ENCODE measurements at places on chromosomes 1 and 21.

- no peak for DNase-seq
Measured at GRCh38 chr1:43071241-43071640, 100.8 kb downstream of the EBNA1BP2 start.

GRCh38 chr21:45820171-45821091 is 161.1 kb upstream of the COL6A1 start:
- DNase-seq, result peak; percentile 84

DNA sequence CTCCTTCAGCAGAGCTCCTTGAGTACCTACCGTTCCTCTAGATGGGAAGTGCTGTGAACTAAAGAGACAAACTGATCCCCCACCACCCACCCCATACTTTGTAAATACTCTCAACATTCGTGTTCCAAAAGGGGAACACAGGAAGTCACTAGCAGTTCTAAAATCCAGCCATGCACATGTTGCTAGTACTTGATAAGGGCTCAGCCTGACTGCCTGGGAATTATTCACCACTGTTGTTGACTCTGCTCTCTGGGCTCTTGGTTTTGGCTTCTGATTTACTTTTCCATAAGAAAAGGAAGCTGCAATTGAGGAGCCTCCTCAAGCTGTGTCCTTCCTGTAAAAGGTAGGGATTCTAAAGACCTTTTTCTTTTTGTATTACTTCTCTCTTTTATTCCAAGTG is 67.5 kb downstream of the IVNS1ABP start:
- DNase-seq, result no peak

DNA sequence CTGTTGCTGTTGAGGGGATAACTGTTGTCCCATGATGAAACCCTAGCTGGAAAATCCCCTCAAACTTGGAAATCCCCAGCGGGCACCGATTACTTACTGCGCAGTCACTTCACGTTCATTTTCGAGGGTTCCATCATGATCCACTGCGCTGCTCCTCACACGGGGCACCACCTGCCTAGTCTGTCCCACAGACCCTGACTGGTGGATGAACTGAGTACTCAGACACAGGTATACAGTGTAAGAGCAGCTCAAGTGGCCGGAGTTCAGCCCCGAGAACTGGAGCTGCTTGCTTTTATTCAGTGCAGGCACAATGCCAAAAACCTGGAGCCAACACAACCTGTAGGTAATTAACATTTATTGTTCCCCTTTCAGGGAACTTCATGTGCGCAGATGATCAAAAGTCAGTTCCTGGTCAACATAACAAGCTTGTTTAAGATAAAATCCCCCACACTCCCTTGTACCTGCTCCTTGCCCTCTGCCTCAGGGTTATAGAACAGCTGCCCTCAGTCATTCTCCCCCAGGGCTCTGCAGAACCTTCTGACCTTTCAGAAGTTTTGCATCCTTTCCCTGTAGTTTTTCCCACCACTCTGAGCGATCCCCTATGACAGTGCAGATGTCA is 46.5 kb upstream of the PRELP start:
- no peak for DNase-seq

DNA sequence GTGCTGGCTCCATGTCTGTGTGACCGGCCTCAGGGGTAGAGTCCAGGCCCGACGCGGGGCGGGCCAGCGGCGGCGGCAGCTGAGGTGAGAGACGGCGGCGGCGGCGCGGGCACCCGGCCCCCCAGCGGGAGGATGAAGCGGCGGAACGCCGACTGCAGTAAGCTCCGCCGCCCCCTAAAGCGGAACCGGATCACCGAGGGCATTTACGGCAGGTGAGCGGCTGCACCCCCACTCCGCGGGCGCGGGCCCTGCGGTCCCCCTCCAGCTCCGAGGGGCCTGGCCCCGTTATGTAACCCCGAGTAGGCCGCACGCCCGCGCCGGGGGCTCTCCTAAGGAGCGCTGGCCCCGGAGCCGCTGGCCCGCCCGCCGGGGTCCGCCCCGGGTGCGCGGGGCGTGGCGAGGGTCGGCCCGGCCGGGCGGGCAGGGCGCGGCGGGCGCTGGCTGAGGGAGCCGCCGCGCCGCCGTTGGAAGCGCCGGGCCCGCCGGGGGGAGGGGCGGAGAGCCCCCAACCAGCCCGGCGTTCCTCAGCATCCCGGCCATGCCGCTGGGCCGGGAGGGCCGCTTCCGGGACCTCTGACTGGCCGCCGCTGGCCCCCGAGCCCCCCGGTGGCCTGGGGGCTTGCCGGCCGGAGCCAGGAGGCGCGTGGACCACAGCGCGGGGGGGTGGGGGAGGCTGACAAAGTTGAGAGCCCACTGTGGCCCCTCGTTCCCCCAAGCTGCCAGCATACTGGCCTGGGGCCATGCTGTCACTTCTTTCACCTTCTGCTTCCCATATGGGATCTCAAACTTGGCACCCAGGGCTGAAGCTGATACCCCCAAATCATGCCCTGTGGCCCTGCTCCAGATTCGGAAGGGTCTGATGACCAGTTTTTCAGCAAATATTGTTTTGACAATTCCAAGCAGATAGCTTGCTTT is 527 bp downstream of the MACO1 start:
- peak; percentile 28 for DNase-seq

Measured in left hindlimb (tissue), 1 donor.